SW480 (cell line): ENCODE measurements at places on chromosomes 13 and 19.

DNA sequence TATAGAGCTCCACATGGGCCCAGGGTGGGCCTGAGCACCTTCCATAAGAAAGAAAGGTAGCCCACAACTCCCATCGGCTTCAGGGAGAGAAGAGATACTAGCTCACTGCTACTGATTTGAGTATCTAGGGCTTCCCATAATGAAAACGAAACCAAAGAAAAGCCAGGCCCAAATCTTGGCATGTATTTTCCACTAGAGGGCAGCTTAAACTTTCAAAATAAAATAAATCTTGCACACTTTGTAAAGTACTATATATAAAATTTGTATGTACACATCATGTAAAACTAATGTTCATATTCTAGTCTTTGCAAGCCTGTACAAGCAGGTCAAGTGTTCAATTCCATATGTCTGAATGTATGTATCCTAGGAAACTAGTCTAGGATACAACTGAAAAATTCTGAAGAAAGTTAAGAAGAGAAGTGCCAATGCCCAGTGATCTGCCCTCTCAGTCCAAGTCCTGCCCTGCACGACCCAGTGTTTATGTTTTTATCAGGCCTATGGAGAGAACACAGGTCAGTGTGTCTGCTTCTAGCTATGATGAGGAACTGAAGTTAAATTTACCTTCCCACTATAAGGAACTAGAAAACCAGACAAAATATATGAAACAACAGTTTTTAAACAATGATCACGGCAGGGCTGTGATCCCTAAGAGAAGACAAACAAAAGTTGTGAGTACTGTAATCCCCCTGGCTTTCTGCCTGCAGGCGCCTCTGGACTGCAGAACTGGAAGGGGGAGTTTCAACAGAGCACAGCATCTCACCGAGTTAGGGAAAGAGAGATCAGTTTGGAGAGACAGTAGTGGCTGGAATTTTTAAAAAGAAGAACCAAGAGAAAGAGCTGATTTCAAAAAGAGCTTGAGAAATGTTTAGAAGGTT is 475.7 kb downstream of the UQCRFS1 start:
- DNase-seq: peak; percentile 62

DNA sequence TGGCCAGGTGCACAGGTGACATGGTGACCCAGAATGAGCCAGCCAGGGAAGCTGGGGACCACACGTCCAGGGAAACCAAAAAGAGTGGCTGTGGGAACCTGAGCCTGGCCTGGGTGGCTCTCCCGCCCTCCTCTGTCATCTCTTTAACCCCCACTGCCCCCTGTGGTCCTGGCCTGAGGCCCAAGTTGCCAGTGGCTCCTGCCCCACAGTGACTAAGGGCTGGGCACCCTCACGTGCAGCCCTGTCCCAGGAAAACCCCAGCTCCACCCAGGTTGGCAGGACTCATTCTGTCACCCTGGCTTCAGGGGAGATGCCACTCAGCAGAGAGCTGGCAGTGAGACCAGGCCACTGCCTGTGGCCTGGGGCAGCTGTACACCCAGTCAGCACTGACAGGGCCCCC is 30.6 kb upstream of the ISYNA1 start:
- no peak for DNase-seq

DNA sequence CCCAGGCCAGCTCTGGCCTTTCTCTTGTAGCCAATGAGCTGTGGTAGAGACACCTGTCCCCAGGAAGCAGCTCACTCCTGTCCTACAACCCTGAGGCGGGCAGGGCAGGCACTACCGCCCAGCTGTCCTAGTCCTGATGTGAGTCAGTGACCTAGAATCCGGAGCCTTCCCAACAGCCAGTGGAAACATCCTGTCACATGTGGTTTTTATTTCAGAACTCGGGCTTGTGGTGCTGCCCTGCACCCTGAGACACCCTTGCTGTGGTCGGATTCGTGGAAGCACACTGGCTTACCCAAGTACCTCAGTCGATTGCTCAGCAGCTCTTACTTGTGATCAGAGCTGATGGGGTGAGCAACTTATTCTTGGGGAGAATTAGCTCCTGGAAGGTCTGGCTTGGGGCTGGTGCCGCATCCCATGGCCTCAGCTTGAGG is 83.6 kb upstream of the ARHGEF7 start:
- DNase-seq: peak; percentile 90

GRCh38 chr13:30331331-30331771 is 24.0 kb upstream of the KATNAL1 start:
- DNase-seq: no peak

DNA sequence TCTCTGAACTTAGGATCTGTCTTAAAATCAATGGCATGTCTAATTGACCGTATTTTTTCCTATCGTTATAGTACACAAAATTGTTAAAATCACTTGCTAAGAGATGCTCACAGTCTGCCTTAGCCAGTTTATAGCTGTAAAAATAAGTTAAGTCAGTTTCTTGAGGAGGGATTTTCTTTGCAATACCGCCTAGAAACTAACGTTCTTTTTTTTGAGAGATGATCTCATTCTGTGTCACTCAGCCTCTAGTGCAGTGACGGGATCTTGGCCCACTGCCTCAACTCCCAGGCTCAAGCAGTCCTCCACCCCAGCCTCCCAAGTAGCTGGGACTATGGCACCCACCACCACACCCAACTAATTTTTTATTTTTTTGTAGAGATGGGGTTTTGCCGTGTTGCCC is 4.4 kb downstream of the CKAP2 start:
- no peak for DNase-seq

DNA sequence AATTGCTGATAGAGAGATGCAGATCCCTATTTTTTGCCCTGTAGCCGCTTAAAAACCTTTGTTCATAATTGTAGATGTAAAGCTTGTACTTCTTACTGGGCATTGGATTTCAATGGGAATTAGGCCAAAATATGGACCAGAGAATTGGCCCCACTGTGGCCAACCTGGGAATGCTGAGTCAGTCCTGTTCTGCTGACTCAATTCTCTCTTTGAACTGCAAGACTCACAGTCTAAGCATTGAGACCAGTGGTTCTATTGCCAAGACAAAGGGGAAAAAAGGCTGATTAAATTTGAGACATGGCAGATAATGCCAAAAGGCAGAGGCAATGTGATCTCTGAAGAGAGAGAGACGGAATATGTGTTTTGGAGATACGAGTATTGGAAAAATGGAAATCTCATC is 72.5 kb upstream of the UBL3 start:
- DNase-seq: peak; percentile 37

DNA sequence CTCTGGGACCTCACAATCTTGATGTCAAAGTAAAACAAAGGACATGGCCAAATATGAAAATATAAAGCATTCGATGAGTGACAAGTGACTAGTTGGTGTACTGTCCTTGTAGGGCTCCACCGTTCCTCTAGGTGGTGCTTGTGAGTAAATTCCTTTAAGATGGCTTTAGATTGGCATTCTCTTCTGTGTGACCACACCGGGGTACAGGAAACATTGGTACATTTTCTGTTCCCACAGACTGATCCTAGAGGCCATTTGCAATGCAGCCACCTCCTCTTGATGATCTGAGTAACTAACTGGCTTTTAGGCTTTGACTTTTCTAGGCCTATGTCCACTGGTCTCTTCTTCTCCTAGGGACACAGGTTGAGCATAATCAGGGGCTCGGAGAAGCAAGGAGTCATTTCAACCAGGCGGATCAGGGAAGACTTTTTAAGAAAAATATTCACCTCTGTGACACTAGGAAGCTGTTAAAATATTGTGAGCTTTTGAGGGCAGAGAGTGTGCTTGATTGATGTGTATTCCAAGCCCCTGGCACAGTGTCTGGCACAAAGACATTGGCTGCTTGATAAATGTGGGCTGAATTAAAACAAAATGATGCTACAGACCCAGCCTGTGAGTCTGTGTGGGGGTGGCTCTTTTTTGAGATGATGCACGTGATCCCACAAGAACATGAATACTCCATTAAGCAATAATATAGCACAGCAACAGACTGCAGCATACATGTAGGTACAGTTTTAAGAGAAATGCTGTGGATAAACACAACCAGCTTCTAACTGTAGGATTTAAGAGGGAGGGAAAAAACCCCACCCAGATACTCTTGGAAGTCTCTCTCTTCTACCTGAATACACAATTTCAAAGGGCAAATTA is 21.0 kb downstream of the EPSTI1 start:
- peak; percentile 76 for DNase-seq

DNA sequence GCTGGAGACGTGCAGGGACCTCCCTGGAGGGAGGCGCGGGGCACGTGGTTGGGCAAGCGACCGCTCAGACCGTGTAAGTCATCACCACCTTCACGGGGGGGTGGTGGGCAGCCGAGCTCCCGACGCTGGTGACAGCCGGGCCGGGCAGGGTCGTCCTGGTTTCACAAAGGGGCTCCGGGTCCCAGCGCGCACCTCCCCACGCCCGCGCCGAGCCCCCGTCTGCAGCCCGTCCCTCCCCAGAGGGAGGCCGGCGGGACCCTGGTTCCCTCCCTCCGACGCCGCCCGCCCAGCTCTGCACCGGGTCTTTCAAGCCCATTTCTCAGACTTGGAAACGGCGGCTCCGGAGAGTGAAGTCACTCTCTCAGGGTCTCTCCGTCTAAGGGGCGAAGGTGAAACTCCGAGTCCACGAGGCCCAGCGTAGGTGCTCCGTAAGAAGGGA is 729 bp upstream of the ARID3A start:
- no peak for DNase-seq

- no peak for DNase-seq
Observed at GRCh38 chr13:21677075-21677623, 6.3 kb downstream of the FGF9 start.
